ENCODE measurements at places on chromosomes 5 and 9.
A peak's percentile ranks its signal among the peaks of the same experiment; 100 is the strongest.

DNA sequence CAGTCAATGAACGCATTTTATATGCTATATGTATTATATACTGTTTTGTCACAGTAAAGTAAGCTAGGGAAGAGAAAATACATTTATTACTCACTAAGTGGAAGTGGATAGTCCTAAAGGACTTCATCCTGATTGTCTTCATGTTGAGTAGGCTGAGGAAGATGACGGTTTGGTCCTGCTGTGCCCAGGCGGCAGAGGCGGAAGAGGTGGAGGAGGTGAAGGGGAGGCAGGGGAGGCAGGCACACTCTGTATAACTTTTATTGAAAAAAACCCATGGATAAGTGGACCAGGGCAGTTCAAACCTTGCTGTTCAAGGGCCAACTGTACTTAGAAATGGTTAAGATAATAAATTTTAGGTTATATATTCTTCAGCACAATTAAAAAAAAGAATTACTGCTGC lies 28.5 kb downstream of the TJP2 start:
- no peak for DNase-seq
- H3K4me3 ChIP-seq = no peak overlapping the region
- no peaks in the 10 kb centered on the region for H3K27me3 ChIP-seq
- H3K27ac ChIP-seq = no peak overlapping the region
- H3K4me1 ChIP-seq = peaks cover 54% of the 10 kb centered on the region

DNA sequence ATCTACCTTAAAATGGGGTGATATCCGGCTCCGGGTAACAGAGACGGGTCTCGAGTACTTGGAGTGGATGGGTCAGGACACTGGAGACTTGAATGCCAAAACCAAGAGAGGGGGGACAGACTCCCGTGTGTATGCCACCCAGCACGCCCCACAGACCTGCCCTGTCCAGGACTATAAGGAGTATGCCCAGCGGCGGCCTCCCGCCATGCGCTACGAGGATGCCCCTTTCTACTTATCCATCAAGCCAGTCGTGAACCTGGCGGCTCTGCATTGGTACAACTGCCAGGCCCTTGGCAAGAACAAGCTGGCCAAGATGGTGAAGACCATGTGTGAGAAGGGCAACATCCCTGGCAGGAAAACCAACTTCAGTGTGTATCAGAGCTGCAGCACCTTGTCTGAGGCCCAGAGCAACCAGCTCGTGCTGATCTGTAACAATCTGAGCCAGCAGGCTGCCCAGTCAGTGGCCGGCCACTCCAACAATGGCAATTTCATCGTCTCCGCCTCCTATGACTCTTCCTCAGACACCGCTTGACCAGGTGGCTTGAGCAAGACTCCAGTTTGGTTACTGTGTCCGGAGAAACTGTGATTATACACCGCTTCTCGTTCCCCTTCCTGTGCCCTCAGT lies 99.4 kb downstream of the INIP start:
- H3K36me3 ChIP-seq = no peaks in the 10 kb centered on the region
- no peaks in the 10 kb centered on the region for H3K27me3 ChIP-seq
- H3K4me3 ChIP-seq = no peak overlapping the region
- no peak for DNase-seq
- H3K4me1 ChIP-seq = no peaks in the 10 kb centered on the region

DNA sequence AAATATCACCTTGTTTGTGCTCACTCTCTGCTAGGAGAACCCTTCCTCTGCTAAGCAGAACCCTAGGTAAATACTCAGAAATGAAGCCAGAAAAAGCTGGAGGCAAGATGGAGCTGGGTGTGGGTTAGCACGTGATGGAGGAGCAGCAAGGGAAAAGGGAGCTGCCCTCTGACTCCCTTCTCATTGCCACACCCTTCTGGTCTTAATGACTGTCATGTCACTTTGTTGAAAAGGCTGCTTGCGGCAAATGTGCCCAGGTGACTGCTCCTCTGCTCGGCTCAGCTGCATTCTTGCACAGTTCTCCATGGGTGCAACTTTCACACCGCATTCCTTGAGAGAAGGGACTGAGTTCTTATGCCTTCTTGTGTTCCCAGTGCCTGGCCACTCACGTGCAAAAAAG lies 36.4 kb upstream of the TBC1D2 start:
- no peaks in the 10 kb centered on the region for H3K27me3 ChIP-seq
- no peak overlapping the region for H3K27ac ChIP-seq
- H3K36me3 ChIP-seq = no peaks in the 10 kb centered on the region
- no peak overlapping the region for H3K4me3 ChIP-seq
- DNase-seq = no peak
- no peaks in the 10 kb centered on the region for H3K4me1 ChIP-seq

- H3K27ac ChIP-seq = no peak overlapping the region
- no peaks in the 10 kb centered on the region for H3K27me3 ChIP-seq
- DNase-seq = no peak
- H3K36me3 ChIP-seq = peaks cover 5% of the 10 kb centered on the region
- no peaks in the 10 kb centered on the region for H3K4me1 ChIP-seq
Measured at GRCh38 chr5:112183103-112183711, 235.9 kb downstream of the EPB41L4A start.

DNA sequence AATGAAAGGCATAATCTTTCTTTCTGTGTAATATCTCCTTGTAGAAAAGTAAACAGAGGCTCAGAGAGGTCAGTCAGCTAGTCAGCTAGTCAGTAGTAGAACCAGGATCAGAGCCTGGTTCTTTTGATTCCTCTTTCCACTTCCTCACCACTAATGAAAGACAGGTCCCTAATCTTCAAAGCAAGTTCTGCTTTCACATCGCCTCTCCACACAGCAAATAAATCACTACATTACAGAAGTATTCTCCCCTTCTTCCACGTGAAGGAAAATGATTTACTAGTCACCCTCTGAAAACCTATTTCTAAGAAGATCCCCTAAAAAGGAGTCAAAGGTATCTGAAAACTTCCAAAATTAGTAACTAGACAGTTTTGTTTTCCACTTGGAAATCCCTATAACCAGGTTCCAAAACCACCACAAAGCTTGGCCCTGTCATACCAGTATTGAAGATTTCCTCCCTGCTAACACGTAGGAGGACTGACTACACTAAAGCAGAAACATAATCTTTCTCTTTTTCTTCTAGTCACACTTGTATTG lies 140.5 kb upstream of the TARS1 start:
- no peaks in the 10 kb centered on the region for H3K4me1 ChIP-seq
- no peak for DNase-seq
- H3K27me3 ChIP-seq = no peaks in the 10 kb centered on the region

GRCh38 chr5:115978779-115979178 lies 16.5 kb downstream of the LVRN start:
- H3K4me3 ChIP-seq = no peak overlapping the region
- no peak for DNase-seq
- H3K4me1 ChIP-seq = no peaks in the 10 kb centered on the region

GRCh38 chr9:90444609-90445204 lies 197.9 kb downstream of the DIRAS2 start:
- DNase-seq = no peak
- no peaks in the 10 kb centered on the region for H3K4me1 ChIP-seq
- H3K4me3 ChIP-seq = no peak overlapping the region
- H3K27ac ChIP-seq = no peak overlapping the region

DNA sequence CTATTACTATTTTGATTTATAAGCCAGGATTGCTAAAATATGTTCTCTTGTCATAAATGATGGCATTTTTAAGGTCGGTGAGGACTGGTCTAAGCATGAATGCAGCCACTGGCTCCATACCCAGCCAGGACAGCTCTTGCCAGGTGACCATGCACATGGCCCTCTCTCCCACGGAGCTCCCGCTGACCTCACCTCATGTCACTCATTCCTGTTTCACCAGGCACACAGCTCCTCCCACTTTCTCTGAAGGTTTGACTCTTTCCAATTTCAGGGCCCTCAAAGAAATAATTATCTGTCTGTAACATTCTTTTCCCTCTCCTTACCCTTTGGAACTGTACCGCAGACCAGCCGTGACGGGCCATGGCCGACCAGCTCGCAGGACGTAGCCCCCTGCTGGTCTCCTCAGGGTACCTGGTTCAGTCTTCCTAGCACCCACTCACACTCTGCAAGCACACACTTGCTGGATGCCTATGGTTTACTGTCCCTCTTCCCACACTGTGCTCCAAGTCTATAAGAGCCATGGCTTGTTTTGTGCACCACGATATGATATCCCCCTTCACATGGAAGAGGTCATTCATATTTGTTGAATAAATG lies 72.5 kb downstream of the LIFR start:
- H3K27ac ChIP-seq = no peak overlapping the region
- H3K4me1 ChIP-seq = no peaks in the 10 kb centered on the region
- H3K36me3 ChIP-seq = peaks cover 27% of the 10 kb centered on the region
- DNase-seq = no peak
- H3K4me3 ChIP-seq = no peak overlapping the region
- H3K27me3 ChIP-seq = no peaks in the 10 kb centered on the region

DNA sequence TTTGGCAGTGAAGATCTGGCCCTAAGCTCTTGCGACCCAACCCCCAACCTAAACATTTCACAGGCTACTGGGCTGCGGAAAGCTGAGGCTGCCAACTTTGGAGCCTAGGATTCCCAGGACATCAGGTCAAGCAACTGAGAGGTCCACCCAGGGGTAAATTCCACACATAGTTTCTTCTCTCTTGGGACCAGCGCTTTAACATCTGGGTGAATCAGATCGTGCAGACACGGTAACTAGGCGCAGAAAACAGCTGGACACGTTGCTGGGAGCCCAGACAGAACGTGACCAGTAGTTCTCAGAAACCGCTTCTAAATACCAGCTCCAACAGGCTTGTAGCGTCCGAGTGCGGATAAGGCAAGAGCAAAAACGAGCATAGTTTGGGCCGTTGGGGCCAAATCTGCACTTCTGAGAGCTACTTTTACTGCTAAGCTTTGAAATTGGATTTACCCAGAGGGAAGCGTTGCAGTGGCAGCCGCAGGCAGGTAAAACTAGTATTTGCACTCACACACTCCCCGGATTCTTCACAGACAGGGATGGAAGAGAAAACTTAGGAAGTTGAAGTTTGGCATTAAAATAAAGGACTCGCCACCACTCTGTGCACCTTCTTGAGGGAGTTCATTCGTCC lies 11.8 kb downstream of the ITGA1 start:
- peaks cover 54% of the 10 kb centered on the region for H3K4me1 ChIP-seq
- no peaks in the 10 kb centered on the region for H3K36me3 ChIP-seq
- no peaks in the 10 kb centered on the region for H3K27me3 ChIP-seq
- H3K4me3 ChIP-seq = peak overlapping the region; percentile 61

DNA sequence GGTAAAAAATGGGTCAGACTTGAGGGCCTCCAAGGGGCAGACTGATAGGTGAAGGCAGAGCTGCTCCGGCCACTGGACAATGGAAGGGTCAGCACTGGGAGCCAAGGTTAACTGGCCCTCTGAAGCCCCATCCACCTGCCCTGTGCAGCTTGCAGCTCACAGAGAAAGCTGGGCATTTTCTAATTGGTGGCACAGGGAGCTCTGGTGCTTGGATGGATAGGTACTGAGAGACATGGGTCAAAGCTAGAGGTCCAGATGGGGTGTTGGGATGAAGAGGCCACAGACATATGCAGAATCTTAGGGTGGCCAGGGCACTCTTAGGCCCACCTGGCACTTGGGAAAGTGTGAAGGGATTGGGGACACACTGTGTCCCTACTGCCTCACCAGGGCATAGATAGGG lies 29.5 kb upstream of the SARDH start:
- H3K36me3 ChIP-seq = peaks cover 3% of the 10 kb centered on the region
- H3K4me3 ChIP-seq = no peak overlapping the region
- no peaks in the 10 kb centered on the region for H3K4me1 ChIP-seq
- no peak for DNase-seq
- H3K27me3 ChIP-seq = no peaks in the 10 kb centered on the region
- H3K27ac ChIP-seq = no peak overlapping the region

DNA sequence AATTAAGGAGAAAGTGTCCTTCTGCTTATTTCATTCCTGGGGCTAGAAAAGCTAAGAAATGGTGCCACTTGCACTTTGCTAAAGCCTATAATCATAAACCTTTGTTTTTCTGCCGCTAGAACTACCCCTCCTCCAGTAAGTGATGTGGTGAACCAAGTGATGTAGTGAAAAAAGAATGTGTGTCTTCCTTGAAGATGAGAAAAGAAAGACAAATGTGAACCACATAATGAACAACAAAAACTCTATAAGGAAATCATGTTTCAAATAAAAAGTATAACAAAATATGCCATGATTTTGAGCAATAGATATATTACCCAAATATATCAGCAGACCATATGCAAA lies 179.0 kb upstream of the SGCD start:
- no peaks in the 10 kb centered on the region for H3K27me3 ChIP-seq
- peaks cover 5% of the 10 kb centered on the region for H3K4me1 ChIP-seq
- H3K36me3 ChIP-seq = no peaks in the 10 kb centered on the region

GRCh38 chr5:31823472-31823871 lies 184.5 kb downstream of the PDZD2 start:
- no peak overlapping the region for H3K27ac ChIP-seq
- no peak for DNase-seq
- H3K36me3 ChIP-seq = no peaks in the 10 kb centered on the region
- H3K4me1 ChIP-seq = no peaks in the 10 kb centered on the region
- no peak overlapping the region for H3K4me3 ChIP-seq
- no peaks in the 10 kb centered on the region for H3K27me3 ChIP-seq

DNA sequence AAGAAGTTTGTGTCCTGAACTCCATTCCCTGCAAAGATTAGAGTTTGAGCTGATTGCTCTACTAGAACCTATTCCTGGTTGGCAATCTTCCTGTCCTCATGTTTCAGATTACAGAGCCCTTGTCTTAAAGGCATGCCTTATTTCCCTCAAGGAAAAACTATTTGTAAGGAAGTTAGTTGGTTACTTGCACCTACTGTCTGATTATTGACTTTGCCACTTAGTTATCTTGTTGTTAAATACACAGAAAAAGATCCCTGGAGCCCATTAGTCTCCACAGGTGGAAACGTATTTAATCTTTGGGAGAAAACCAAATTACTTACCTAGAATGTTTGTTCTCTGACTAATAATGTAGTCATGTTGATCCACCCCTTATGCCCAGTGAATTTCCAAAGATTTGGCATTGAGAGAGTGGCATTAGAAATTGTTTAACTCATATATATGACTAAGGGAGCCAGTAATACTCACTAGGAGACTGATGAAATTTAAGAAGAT lies 132.3 kb upstream of the ELL2 start:
- H3K4me3 ChIP-seq = no peak overlapping the region
- no peaks in the 10 kb centered on the region for H3K36me3 ChIP-seq
- no peak for DNase-seq
- no peaks in the 10 kb centered on the region for H3K27me3 ChIP-seq
- no peak overlapping the region for H3K27ac ChIP-seq
- no peaks in the 10 kb centered on the region for H3K4me1 ChIP-seq

DNA sequence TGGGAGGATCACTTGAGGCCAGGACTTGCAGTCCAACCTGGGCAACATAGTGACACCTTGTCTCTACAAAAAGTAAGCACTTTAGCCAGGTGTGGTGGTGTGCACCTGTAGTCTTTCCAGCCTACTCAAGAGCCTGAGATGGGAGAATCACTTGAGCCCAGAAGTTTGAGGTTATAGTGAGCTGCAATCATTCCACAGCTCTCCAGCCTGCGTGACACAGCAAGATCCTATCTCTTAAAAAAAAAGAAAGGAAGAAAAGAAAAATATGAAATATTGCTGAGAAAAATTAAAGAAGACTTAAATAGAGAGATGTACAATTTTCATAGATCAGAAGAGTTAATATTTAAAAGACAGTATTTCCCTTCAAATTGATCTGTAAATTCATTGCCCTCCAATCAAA lies 76.4 kb downstream of the SMIM15 start:
- no peak overlapping the region for H3K27ac ChIP-seq
- H3K4me3 ChIP-seq = no peak overlapping the region
- DNase-seq = no peak
- no peaks in the 10 kb centered on the region for H3K36me3 ChIP-seq

- no peaks in the 10 kb centered on the region for H3K27me3 ChIP-seq
- DNase-seq = no peak
- no peak overlapping the region for H3K4me3 ChIP-seq
- H3K36me3 ChIP-seq = no peaks in the 10 kb centered on the region
- no peaks in the 10 kb centered on the region for H3K4me1 ChIP-seq
Measured at GRCh38 chr5:107917983-107918382, 247.2 kb upstream of the EFNA5 start.

Measured in thyroid gland (tissue), 4 donors.